GM04503 (cell line): ENCODE measurements at places on chromosomes 16 and 17.

DNA sequence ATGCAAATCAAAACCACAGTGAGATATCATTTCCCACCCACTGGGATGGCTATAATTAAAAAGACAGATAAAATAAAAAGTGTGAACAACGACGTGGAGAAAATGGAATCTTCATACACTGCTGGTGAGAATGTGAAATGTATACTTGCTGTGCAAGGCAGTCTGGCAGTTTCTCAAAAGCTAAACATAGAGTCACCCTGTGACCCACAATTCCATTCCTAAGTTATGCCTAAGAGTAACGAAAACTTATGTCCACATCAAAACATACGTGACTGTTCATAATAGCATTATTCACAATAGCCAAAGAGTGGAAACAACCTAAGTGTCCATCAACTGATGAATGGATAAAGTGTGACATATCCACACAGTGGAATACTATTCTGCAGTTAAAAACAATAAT, 38.1 kb upstream of the VPS4A start:
- no peak for DNase-seq

GRCh38 chr17:64357191-64357981, 33.3 kb downstream of the PECAM1 start:
- DNase-seq = peak; percentile 95

DNA sequence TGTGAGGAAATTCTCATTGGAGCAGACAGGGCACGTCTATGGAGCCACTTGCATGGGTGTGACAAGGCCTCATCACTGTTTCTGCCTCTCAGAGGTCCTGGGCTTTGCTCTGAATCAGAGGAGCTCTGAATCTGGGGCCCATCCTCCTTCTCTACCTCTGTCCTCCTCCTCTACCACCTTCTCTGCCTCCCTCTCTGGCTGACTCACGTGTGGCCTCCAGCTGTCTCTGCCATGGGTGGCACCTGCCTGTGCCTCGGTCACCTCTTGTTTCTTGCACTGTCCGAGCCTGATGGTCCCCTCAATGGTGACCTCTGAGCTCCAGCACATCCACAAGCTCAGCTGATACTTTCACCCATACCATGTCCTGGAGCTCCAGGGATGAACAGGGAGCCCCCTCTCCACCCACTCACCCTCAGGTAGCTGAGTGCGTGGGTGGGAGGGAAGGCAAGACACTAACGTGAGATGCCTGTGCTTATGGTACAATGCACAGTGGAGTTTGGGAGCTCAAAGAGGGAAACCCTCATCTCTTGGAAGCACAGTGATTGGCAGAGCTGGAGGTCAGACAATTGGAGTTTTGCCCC, 116.4 kb upstream of the CRHR1 start:
- DNase-seq = no peak

- DNase-seq = no peak
These were observed 11.0 kb upstream of the XYLT1 start for GRCh38 chr16:17481736-17482135.
